ENCODE measurements at places on chromosomes 13 and 19. TPM values are rescaled to one million over a fixed set of nuclear protein-coding genes. Genes with fewer than 3 reads are reported as not detected.

DNA sequence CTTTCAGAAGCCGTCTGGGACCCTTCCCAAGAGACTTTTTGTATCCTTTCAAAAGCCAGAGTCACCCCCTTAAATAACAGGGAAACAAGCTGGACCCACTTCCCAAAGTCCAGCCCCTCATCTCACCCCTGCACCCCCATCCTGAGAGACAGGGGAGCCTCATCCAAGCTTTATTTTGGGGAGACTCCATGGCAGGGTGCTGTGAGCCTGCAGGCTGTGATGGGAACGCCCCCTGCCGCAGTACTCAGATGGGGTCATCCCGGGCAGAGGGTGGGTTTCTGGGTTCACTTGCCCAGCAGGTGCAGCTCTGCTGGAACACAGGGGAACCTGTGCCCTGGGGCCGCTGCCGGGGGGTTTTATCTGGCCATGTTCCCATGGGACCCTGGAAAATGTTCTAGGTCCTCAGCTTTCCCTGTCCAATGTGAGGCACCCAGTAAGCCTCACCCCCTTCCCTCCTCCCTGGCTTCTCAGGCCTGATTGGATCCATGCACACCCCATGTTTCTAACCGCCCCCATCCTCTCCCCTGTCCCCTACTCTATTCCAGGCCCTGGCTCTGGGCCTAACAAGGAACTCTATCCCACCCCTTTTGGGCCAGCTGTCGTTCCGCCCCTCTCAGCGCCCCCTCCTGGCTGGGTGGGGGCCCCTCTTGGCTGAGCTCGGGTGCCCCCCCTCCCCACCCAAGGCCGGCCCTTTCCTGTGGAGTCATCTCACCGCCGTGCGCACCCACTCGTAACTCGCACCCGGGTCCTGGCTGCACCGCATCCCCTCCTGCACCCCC, 1.0 kb downstream of the HIF3A start:
- H3K27ac ChIP-seq = no peak overlapping the region
- no peak for DNase-seq
- H3K27me3 ChIP-seq = peaks cover 32% of the 10 kb centered on the region
- no peak overlapping the region for H3K4me3 ChIP-seq
- peaks cover 10% of the 10 kb centered on the region for H3K4me1 ChIP-seq

GRCh38 chr19:30923096-30923495, 426.1 kb downstream of the TSHZ3 start:
- no peaks in the 10 kb centered on the region for H3K27me3 ChIP-seq
- no peak for DNase-seq
- H3K4me3 ChIP-seq = no peak overlapping the region
- no peaks in the 10 kb centered on the region for H3K4me1 ChIP-seq
- no peaks in the 10 kb centered on the region for H3K36me3 ChIP-seq

Gene TTC9B
- not detected for polyA plus RNA-seq

DNA sequence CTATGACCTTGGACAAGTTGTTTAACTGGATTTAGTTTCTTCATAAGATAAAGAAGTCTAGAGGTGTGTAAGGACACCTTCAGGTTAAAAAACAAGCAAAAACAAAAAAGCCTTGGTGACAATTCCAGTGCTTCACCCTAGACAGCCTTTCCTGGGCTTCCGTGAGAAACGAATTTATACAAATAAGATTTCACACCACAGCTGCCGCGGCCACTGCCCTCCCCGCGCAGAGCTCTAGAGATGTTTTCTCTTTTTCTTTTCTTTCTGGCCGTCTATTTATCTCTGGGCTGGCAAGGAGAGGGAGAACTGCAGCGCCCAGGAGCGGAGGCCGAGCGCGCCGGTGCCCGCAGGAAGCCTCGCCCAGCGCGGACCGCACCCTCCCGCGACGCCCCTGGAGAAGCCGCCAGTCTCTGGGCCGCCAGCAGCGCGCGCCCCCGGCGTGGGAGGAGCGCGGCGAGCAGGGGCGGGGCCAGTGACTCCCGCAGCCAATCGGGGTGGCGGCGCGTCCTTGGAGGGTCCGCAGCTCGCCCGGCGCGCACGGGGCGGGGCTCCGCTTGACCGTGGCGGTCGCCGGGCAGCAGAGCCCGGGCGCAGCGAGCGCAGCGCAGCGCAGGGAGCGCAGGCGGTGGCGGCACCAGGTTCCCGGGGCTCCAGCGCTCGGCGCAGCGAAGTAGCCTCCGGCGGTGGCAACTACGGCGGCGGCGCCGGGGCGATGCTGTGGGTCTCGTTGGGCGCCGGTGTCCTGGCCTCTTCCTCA, 107.0 kb downstream of the RXFP2 start:
- peak overlapping the region; percentile 49 for H3K27ac ChIP-seq
- peaks cover 50% of the 10 kb centered on the region for H3K4me1 ChIP-seq
- peak; percentile 87 for DNase-seq
- H3K36me3 ChIP-seq = no peaks in the 10 kb centered on the region
- H3K4me3 ChIP-seq = peak overlapping the region; percentile 79

DNA sequence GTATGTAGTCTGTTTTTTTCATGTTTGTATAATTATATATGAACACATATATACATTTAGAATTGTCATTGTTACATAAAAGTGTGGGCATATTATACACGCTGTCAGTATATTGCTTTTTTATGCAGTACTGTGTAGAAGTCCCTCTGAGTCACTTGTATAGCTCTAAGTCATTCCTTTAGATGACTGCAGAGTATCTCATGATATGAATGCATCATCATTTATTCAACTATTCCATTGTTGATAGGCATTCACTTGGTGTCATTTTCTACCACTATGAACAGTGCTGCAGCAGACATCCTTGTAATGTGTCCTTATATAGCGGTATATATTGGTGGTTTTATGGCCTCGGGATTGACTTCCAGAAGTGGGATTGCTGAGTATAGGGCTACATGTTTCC, 15.3 kb downstream of the RFXAP start:
- H3K27ac ChIP-seq = no peak overlapping the region
- DNase-seq = no peak
- H3K4me1 ChIP-seq = no peaks in the 10 kb centered on the region
- H3K4me3 ChIP-seq = no peak overlapping the region
- H3K36me3 ChIP-seq = peaks cover 15% of the 10 kb centered on the region

- peak overlapping the region; percentile 20 for H3K27ac ChIP-seq
- H3K4me3 ChIP-seq = no peak overlapping the region
- H3K36me3 ChIP-seq = peaks cover 5% of the 10 kb centered on the region
- no peaks in the 10 kb centered on the region for H3K4me1 ChIP-seq
Observed at GRCh38 chr13:29543230-29544215, 52.0 kb downstream of the SLC7A1 start.

DNA sequence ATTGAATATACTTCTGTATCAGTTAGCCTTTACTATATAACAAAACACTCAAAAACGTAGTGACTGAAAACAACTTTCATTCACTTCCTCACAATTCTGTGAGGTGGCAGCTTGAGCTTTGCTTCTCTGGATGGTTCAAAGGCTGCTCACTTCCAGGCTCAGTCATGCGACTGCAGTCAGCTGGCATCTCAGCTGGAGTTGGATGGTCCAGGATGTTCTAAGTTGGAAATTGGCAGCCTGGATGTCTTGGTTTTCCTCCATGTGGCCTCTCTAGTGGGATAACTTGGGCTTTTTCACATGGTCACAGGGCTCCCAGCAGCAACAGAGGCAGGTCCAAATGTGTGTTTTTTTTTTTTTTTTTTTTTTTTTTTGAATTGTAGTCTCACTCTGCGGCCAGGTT, 204.4 kb downstream of the LACC1 start:
- DNase-seq = no peak
- H3K27ac ChIP-seq = no peak overlapping the region

GRCh38 chr19:29079356-29080032, 133.5 kb downstream of the UQCRFS1 start:
- no peak overlapping the region for H3K4me3 ChIP-seq
- no peaks in the 10 kb centered on the region for H3K36me3 ChIP-seq
- no peak for DNase-seq
- H3K27ac ChIP-seq = no peak overlapping the region
- H3K27me3 ChIP-seq = no peaks in the 10 kb centered on the region
- no peaks in the 10 kb centered on the region for H3K4me1 ChIP-seq

Measured in CD14-positive monocyte (primary cell).